BE2C (cell line): ENCODE measurements at places on chromosomes 16 and 17.

- no peak for DNase-seq
These were observed 46.7 kb upstream of the ZC3H18 start for GRCh38 chr16:88523309-88524161.

GRCh38 chr17:76189247-76189646 lies 48.2 kb upstream of the FOXJ1 start:
- no peak for DNase-seq

DNA sequence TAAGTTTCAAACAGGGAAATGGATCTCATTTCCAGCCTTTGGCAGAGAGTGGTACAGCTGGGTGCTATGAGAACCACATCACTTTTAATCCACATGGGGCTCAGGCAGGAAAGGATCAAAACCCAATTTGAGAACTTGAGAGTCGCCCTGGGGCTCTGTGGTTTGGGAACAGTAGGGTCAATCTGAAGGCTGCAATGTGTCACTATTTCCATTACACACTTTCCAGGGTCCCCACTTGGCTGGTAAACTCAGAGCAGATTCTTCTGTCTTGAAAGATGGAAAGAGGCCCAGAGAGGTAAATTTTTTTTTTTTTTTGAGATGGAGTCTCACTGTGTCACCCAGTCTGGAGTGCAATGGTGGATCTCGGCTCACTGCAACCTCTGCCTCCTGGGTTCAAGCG lies 6.7 kb upstream of the HIGD1B start:
- no peak for DNase-seq

- DNase-seq: peak; percentile 55
These were observed 5.6 kb downstream of the POLG2 start for GRCh38 chr17:64491034-64491860.

GRCh38 chr16:23122144-23122543 lies 27.1 kb downstream of the USP31 start:
- DNase-seq: no peak

GRCh38 chr16:54648575-54648974 lies 282.1 kb upstream of the IRX5 start:
- DNase-seq: no peak

DNA sequence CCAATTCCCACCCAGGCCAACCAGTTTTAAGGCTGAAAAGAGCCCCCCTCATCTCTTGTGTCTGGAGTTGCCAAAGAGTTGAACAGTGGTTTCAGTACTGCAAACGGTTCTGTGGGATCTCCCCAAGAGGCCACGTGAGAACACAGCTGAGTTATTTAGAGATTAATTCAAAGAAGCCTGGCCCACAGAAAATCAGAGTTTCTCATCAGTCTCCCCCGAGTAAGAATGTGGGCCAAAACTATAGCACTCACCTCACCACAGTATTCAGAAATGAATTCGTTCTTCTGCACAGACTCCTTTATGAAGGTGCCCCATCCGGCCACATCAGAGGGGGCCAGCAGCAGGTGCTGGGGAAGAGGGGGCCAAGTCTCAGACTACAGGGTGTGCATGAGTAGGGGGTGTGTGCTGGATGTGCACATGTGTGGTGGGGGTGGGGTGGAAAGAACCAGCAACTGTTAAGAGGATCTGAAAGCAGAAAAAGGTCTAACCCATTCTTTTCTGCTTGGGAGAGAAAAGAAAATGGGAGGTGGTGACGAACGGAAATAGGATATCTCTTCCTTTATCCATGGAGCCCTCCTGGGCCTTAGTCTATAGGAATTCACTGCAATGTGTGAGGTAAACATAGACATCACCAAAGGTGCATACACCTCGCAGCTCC lies 22.6 kb downstream of the CNTNAP1 start:
- DNase-seq: no peak

GRCh38 chr16:64434526-64435069 lies 687.3 kb downstream of the CDH11 start:
- peak; percentile 72 for DNase-seq

DNA sequence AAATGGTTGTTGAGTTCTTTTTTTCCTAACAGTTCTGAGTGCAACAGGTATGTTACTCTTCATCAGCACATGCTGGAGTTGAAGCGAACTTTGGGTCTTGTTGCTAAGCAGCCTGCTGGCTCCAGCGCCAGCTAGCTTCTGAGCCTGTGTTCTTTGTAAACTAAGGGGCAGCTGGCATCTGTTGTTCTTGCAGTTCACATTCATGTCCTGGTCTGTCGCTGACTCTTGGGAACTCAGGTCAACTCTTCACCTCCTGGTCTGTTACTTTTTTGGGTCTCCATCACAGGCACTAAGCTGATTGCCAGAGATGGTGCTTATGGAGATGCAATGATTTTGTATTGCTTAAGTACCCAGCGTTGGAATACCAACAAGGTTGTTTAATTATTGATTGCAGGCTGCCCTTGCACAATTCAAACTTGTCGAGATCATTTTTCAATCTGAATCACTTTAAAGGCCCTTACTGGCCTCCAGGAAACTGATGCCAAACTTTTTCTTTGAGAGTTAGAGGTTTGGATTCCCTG lies 40.9 kb downstream of the USP10 start:
- DNase-seq: no peak

DNA sequence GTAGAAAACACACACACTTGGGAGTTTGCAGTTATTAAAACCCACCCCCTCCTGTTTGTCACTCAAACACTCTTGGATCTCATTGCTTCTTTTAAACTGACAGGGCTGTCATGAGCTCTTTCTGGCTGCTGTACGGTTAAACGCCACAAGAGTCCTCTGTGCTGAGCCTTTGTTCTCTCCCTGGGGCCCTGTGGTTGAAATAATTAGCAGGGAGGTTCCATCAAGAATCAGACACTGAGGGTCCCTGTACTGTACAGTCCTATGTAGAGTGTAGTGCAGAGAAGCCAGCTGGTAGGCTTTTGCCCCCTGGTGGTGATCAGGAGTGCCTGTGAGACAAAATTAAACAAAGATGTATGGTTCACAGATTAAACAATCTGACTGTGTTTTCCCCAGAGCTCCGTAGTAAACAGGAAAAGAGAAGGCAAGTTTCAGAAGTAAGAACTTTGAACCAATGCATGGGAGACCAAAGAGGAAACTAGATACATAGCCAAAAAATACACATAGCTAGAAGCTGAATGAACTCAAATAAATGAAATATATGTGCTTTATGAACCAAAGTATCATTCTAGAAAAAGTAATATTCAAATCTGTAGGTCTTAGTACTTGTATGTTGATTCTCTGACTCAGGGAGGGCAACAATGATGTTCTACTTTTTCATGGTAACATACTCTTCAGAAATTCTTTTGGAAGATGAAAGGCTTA lies 1.4 kb upstream of the SSH2 start:
- DNase-seq: peak; percentile 72

DNA sequence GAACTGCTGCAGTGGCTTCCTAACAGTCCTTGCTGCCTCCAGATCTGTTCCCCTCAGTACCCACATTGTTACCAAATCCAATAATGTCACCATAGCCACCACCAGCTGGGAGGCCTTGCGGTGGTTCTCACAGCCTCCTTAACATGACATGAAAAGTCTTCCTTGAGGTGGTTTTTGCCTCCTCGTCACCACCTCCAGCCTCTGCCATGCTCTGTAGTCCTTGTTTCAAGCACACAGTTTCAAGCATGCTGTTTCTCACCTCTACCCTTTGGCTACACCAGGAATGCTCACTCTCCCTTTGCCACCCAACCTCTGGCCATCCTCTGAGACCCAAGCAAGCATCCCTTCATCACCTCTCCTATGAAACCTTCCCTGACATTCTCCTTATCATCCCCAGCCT lies 47.2 kb downstream of the DNAH9 start:
- no peak for DNase-seq

DNA sequence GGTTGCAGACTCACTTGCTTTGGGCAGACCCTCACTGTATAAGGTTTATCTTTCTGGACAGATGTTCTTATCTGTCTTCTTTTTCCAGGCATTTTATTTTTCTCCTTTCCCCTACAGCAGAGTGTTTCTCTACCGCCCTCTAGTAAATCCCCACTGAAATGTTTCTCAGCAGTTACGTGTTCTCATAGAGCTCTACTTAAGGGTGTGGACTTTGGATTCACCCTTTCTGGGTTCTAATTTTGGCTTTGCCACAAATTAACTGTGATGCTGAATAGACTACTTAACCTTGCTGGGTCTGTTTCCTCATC lies 2.0 kb downstream of the ADAT1 start:
- DNase-seq: no peak

DNA sequence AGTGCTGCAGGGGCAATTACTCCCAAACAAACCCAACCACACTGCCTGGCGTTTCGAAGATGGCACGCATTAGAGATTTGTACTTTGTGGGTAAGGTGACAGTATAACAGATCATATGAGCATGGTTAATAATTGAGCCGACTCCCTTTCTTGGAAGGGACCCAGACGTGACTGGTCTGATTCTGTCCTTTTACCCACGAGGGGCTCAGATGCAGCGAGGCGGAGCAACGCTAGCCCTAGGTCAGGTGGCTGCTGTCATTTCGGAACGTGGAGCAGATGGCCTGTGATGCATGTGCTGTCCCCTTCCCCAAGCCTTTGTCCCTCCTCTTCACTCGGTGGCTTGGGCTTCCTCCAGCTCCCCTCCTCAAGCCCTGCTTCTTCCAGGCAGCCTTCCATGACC lies 84.2 kb downstream of the SNX29 start:
- no peak for DNase-seq

GRCh38 chr17:49565948-49566491 lies 9.7 kb upstream of the NXPH3 start:
- DNase-seq: peak; percentile 18

DNA sequence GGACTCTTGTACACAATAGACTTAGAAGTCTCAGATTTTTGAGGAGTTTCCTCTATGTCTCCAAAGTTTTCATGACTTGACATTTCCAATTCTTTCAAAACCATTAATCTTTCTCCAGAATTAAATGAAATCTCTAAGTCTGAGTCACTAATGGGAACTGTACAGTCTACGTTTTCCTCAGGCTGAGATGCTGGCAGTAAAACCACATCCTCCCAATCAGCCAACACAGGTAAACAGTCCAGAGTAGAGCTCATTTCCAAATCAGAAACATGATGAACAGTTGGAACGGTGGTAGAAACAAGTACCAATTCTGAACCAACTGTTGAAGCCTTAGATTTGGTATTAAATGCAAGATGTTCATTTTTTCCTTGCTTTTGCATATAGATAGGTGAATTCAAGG lies 7.9 kb downstream of the ERI2 start:
- DNase-seq: no peak

- DNase-seq: no peak
These were observed 174.3 kb downstream of the FTO start for GRCh38 chr16:53878216-53878615.

DNA sequence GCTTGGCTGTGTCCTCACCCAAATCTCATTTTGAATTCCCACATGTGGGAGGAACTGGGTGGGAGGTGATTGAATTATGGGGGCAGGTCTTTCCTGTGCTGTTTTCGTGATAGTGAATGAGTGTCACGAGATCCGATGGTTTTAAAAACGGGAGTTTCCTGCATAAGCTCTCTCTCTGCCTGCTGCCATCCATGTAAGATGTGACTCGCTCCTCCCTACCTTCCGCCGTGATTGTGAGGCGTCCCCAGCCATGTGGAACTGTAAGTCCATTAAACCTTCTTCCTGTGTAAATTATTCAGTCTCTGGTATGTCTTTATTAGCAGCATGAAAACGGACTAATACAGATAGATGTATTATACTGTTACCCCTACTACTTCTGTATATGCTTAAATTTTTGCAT lies 3.6 kb downstream of the SPATA33 start:
- DNase-seq: no peak

DNA sequence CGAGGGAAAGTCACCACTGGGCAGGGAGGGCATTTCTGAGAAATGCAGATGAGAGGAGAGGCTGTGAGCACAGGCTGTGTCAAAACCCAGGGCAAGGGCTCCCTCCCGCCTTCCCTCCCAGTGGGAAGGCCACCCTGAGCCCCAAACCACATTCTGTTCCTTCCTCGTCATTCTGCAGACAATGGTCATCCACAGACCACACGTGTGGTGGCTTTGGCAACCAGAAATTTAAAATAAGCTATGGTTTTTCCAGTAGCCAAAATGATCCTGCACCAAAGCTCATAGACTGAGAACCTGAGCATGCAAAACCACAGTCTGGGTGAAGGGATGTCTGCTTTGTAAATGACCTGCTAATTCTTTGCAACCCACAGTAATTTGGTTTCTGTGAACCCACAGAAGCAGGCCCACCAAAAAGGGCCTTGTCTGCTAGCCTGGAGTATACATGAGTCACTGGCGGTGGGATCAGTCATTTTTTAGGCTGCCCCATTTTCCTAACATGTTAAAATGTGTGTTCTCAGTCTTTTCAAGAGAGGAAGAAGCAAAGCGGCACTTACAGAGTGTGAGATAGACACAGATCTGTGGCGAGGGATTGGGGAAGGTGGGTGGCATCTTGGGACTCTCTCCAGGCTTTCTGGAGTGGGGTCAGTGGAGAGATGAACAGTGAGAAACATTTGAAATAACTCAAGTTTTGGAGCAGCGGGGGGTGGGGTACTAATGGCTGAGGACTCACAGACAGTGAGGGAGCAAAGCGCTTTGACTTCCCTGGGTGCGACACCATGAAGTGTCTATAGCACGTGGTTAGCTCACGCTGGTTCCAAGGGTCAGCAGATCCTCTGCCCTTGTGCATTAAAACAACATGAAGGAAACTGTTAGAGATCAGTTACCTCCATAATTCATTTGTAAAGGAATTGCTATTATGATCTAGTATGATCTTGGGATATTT lies 20.5 kb downstream of the GRB7 start:
- no peak for DNase-seq

DNA sequence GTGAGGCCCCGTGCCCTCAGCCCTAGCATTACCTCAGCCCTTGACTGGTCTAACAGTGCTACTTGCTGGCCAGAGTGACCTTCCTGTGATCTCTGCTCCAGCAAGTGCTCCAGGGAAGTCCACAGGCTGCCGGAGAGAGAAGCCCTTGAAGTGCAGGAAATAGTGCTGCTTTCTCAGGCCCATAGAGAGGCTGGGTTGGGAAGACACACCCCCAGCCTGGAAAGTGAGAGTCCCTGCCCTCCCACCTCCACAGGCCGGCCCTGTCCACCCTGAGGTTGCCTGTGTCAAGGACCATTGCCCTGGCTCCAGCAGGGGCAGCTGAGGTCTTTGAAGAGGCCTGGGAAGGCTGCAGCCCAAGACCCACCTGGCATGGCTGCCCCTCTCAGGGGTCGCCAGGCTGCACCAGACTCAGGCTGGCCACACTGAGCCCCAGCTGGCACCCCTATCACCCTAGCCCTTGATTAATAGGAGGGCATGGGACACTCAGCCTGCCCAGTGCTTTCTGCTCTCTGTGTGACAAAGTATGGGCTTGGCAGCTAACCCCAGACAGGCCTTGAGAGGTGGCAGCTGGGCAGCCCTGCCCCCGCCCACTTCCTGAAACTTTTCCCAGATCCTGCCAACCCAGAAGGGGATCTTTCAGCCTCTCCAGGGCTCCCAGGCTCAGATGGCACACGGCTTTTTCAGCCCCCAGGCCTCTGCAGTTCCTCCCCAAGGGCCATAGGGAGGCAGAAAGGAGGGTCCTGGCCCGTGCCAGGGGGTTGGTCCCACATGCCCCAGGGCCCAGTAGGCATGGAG lies 21.7 kb downstream of the ATP6V0D1 start:
- no peak for DNase-seq

DNA sequence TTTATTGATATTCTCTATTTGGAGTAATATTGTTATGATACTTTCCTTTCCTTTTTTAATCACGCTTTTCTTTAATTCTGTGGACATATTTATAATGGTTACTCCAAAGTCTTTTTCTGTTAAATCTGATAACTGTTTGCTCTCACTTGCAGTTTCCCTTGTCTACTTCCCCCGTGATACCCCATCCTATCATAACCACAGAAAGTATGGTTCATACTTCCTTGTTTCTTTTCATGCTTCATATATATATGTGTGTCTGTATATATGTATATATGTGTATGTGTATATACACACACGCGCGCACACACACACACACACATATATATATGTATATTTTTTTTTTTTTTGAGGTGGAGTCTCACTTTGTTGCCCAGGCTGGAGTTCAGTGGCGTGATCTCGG lies 23.5 kb downstream of the SPECC1 start:
- no peak for DNase-seq
